ENCODE measurements at places on chromosomes 16 and 17. TPM values are rescaled to one million over a fixed set of nuclear protein-coding genes. Genes with fewer than 3 reads are reported as not detected.

Gene OTOA
- total RNA-seq: not detected

Gene WDR45B
- 95.7 TPM for total RNA-seq

Gene SMIM22
- total RNA-seq: not detected

Gene NPIPA8
- 1.2 TPM for total RNA-seq

Gene WFIKKN1
- 0.16 TPM for total RNA-seq

Gene ZNF624
- 2.8 TPM for total RNA-seq

Gene KRTAP16-1
- total RNA-seq: not detected

Gene CDH15
- 0.15 TPM for total RNA-seq

Gene RPH3AL
- total RNA-seq: 20.2 TPM

Gene KIAA0753
- 16.8 TPM for total RNA-seq

All from A549 treated with CpdA at 1 μM for 4 hours (cell line).